ENCODE measurements at places on chromosomes 13 and 19.

GRCh38 chr19:18761531-18762110 lies 29.5 kb downstream of the COMP start:
- DNase-seq, result peak; percentile 55

- DNase-seq, result peak; percentile 55
Observed at GRCh38 chr19:16001481-16002312, 52.9 kb downstream of the OR10H4 start.

- DNase-seq, result no peak
Observed at GRCh38 chr13:52849291-52850071, 1.0 kb upstream of the PCDH8 start.

- DNase-seq, result no peak
Observed at GRCh38 chr13:23440821-23441618, 7.5 kb upstream of the SACS start.

DNA sequence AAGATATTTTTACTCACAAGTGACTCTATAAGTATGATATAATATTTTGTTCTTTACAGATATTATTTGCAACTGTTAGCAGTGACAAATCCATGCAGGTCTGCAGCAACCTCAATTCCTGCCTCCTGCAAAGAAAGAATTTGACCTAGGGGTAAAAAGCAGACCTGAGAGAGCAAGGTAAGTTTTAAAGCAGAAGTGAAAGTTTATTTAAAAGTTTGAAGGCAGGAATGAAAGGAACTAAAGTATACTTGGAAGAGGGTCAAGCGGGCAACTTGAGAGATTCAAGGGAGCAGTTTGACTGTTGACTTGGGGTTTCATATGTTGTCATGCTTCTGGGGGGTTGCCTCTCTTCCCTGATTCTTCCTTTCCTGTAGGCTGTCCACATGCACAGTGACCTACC lies 520.1 kb upstream of the PCDH20 start:
- DNase-seq, result no peak

- no peak for DNase-seq
Observed at GRCh38 chr13:44816701-44817100, 172.6 kb downstream of the NUFIP1 start.

- DNase-seq, result no peak
Observed at GRCh38 chr19:17655751-17656472, 32.2 kb downstream of the UNC13A start.

GRCh38 chr19:30512176-30513081 lies 140.2 kb downstream of the ZNF536 start:
- no peak for DNase-seq

GRCh38 chr19:30784850-30785457 lies 412.8 kb downstream of the ZNF536 start:
- DNase-seq, result peak; percentile 3

- peak; percentile 5 for DNase-seq
Observed at GRCh38 chr13:106036870-106037269, 498.6 kb downstream of the EFNB2 start.

DNA sequence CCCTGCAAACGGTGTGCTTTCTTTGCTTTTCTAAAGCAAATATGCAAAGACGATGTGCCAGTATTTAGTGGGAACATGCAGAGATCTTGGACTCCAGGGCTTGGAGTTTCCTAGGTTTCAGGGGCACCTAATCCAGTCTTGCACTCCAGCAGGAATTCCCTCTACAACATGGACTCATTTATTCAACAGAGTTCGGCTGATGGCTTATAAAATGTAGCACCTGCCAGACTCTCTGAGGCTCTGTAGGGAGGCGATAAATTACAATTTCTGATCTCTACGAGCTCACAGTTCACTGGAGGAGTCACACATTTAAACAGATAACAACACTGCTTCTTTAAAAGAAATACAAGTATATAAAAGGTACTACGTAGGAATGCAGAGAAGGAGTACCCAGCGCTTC lies 143.7 kb downstream of the FGF9 start:
- no peak for DNase-seq

- DNase-seq, result peak; percentile 90
Observed at GRCh38 chr19:44570984-44571684, 41.7 kb upstream of the CEACAM20 start.

- DNase-seq, result no peak
Observed at GRCh38 chr19:40622773-40623075, 21.6 kb downstream of the LTBP4 start.

- DNase-seq, result no peak
Observed at GRCh38 chr13:77861741-77862140, 56.9 kb downstream of the EDNRB start.

DNA sequence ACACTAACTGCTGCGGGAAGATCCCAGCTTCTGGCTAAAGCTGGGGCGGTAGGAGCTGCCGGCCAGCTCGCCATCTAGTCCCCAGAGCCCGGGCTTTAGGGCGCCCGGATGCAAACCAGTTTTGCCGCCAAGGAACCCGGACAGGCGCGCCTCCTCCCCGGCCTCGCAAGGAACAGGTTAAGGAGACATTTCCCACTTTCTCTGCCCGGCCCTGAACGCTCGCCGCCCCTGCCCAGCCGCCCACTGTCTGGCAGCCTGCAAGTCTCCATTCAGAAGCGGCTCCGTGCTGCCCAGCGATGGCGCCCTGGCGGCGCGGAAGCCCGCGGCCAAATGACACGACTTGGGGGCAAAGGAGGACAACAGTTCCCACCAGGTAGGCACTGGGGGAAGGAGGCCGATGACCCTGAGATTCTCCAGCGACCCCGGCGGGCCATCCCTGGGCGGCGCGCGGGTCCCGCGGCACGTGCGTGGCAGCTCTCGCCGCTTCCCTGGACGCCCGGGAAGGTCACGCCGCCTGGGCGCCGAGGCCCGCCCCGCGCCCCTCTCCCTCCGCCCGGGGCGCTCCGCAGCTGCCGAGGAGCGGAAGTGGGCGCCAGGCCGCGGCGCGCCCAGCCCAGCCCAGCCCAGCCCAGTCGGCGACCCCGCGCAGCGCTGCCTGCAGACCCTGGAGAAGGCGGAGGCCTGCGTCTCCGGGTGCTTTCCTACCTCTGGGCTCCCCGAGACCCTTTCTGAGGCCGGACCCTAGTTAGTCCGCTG lies 42.2 kb upstream of the HNRNPA1L2 start:
- peak; percentile 44 for DNase-seq

DNA sequence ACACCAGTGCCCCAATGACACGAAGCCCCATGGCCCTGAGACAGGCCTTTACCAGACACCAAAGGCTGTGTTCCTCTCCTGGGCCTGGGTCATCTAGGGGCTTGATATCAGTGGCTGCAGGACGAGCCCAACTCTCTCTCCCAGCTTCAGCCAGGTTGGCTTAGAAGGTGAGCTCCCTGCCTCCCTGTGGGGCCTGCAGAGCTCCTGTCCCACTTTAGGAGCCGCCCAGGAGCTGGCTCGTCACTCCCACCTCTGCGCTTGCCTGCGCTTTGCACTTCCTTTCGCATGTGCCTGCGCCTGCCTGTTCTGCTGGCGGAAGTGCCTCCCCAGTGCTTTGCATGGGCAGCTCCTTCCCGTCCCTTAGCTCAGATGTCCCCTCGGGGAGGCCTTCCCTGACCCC lies 4.9 kb downstream of the CALM3 start:
- no peak for DNase-seq

- DNase-seq, result peak; percentile 56
Observed at GRCh38 chr19:12721656-12722565, 1.8 kb downstream of the TNPO2 start.

- no peak for DNase-seq
Observed at GRCh38 chr19:54560881-54561385, 12.7 kb upstream of the LILRA2 start.

DNA sequence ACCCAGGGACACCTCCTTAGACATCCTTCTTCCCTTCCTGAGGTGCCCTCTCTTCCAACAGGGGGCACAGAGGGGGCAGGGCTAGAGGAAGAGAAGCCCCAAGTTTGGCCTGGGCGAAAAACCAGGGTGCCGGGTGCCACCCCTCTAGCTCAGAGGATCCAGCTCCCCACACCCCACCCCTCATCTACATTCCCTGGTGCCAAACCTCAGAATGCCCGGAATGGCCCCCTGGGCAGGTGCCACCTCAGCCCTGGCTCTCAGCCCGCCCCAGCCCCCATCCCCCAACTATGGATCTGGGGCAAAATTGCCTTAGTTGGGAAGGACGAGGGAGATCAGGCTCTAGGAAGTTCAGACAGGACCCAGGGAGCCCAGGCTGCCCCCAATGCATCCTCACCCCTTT lies 2.0 kb downstream of the CNN1 start:
- no peak for DNase-seq

DNA sequence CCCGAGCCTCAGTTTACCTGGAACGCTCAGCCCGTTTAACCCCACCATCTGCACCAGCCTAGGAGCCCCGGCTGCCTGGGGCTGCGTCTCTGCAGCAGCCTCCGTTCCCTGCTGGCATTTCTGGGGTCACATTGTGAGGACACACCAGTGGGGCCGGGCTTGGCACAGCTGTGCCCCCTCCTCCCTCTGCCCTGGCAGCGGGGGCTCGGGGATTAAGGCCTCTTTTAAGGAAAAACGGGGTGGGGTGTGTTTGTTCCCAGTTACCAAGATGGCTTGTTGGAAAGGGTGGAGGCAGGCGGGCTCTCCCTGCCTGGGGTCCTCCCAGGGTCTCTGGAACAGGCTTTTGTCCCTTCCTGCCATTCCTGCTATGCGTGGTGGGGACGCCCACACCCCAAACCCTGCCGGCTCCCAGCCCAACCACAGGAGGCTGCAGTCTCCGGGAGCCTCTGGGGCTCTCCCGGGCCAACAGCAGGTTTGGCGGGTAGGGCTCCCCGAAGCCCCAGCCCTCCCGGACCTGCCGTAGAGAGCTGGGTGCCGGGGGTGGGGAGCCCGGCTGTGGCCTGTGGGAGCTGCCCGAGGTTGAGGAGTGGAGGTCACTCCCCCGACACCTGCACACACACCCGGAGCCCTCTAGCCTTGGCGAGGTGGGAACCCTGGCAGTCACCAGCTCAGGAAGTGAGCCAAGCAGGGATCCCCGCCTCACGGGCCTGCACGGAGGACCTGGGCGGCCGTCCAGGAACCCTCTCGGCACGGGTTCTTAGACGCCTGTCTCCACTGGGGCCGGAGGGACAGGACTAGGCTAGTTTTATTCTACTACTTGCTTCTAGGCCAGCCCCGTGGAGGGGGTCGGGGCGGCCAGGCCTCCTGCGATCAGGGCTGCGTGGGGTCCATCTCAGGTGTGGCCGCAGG lies 36.9 kb downstream of the GADD45B start:
- DNase-seq, result no peak

DNA sequence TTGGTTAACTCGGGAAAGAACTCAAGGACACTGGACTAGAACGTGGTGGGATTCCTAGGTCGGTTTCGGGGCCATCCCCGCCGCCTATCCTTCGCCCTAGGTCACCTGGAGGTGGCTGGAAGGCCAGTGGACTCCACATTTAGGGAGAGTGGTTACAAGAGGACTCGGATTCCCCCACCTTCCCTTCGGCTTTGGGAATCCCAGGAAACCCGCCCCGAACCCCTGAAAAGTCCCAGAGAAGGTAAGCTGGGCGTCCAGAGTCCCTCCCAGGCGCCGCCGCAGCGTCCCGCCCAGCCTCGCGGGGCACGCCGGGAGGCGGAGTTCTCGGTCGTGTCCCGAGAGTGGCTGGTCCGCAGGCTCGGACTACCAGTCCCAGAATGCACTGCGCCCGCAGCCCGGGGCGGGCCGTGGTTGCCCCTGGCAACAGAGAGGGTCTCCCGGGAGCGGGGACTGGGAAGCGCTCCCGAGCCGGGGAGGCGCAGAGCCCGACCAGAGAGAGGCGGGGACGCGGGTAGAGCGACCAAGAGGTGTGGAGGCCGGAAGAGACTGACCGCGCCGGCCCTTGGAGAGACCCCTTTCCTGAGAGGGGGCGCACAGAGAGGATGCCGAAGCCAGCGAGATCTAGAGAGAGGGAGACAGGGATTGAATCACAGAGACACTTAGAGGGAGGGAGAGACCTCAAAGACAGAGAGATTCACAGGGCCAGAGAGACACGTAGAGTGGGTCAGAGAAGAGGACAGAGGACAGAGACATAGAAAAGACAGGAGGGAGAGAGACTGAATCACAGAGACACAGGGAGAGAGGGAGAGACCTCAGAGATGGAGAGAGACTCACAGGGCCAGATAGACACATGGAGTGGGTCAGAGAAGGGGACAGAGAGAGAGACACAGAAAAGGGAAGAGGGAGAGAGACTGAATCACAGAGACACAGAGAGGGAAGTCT lies 2.6 kb upstream of the PRKCG start:
- DNase-seq, result peak; percentile 78

DNA sequence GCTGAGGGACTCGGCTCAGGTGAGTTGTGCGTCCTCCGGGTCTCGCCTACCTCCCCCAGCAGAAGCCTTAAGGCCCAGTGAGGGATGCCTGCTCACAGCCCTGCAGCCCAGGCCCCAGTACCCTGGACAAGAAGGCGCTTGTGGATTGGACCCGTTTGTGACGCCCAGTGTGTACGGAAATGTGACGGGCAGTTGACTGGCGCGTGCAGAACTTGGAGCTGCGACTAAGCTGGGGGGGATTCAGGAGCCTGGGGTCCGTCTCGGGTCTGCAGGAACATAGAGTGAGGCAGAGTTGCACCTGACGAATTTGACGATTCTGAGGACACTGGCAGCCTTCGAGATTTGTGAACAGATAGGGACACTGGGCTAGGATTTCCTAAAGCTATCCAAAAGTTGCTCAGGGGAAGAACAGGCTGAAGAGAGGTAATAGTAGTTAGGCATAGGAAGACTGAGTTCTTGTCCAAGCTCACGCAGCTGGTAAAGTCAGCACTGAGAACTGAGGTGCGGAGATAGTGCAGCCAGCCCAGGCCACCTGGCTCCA lies 519 bp downstream of the ZNF551 start:
- DNase-seq, result no peak

DNA sequence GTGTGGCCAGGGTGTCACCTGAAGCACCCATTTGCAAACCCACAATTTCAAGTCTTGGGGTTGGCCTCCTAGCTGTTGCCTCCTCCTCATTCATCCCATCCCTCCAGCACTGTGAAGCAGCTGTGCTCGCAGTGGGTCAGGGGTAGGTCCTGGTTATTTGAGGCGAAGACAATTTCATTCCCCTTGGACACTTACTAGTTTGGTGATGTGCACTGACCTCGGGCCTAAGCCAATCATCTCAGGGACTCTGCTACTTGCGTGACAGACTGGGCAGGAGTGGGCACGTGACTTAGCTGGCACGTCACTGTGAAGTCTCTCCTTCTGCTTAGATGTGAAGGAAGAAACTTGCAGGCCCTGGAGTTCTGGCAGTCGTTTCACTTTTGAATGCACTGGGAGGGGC lies 3.5 kb upstream of the ATP11A start:
- DNase-seq, result no peak

DNA sequence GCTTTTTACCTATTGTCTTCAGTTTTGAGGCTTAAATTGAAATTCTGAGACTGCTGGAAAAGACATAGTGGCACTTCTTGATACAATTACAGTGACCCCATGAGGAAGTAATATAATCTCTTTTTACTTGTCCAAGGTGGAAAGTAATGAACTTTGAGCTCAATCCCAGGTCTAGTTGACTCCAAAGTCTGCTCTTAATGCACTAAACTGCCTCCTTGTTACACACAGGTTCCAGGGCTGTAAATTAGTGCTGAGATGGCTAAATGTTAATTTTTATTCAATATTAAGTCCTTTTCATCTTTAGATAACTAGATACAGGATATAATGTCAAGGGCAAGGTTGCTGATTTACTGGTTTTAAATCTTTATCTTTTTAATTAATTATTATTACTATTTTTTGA lies 2.5 kb downstream of the NUDT15 start:
- no peak for DNase-seq

GRCh38 chr19:49518033-49518432 lies 5.6 kb downstream of the FCGRT start:
- DNase-seq, result no peak
